ENCODE measurements at places on chromosomes 5 and 9.

GRCh38 chr5:117872798-117873368, 1115.5 kb downstream of the DTWD2 start:
- no peak for DNase-seq

GRCh38 chr5:168947212-168947868, 353.6 kb downstream of the SLIT3 start:
- peak; percentile 39 for DNase-seq

- DNase-seq: no peak
Measured at GRCh38 chr5:135339623-135340022, 59.4 kb downstream of the MACROH2A1 start.

DNA sequence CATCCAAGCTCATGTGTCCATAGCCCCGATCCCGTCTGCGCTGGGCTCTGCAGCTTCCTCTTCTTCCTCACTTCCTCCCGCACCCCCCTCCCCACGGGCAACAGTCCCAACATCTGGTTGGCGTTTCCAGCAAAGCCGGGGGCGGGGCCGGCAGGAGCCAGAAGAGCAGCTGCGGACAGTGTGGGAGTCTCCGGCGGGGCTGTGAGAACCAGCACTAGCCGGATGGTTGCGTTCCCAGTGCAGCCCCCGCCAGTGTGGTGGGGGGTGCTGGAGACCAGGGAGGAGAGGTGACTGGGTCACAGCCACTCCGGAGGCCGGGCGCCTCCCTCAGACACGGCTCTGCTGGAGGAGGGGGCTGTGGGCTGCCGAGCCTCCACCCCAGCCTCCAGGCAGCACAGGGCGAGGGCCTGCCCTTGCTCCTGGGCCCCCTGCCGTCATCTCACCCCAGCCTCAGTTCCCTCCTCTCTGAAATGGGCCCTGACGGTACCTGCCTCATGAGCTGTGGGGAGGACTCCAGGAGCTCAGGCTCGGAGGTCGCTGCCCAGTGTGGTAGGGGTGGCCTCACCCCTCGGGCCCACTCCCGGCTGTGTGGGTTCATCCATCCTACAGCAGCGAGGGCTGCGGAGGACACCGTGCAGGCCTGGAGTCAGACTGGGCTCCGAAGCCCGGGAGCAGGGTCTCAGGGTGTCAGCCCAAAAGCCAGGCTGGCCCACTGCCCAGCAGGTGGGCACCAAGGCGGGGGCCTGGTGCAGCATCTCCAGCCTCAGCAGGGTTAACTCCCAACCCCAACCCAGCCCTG, 41.5 kb upstream of the NOTCH1 start:
- no peak for DNase-seq

- no peak for DNase-seq
Measured at GRCh38 chr5:170497311-170498038, 6.3 kb upstream of the KCNIP1 start.

- DNase-seq: no peak
Measured at GRCh38 chr9:7996558-7996957, 197.0 kb upstream of the DMAC1 start.

- no peak for DNase-seq
Measured at GRCh38 chr5:128572051-128572929, 34.2 kb upstream of the FBN2 start.

DNA sequence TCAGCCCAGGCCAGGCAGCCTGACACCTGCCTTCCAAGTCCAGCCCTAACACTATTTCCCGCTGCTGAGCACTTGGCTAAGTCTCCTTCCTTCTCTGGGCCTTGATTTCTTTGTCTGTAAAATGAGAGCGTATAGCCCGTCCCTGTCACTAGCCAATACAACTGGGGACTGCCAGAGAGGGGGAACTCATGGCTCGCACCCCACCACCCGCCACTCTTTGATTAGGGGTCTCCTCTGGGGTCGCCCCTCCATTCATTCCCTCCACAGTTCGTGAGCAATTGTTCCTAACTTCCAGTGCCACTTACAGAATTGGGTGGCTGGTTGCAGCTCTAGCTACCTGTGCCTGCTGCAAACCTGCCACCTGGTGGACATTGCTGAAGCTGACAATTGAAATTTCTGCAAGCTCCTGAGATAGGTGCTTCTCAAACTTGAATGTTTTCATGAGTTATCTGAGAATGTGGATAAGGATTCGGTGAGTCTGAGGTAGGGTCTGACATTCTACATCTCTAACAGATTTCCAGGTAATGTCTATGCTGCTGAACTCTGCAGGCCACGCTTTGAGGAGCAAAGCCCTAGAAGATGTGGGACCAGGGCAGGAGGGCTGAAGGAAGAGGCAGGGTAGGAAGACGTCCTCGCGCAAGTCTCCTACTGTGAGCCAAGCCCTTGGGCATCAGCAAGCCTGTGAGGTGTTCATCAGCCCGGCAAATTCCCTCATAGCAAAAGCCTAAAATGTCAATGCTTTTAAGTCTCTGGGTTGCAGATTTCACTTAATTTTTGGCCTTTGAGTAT, 13.3 kb upstream of the RECK start:
- DNase-seq: peak; percentile 67

GRCh38 chr5:19986031-19986619, 1.9 kb downstream of the CDH18 start:
- DNase-seq: no peak

GRCh38 chr9:27665136-27665535, 91.9 kb upstream of the C9orf72 start:
- no peak for DNase-seq

DNA sequence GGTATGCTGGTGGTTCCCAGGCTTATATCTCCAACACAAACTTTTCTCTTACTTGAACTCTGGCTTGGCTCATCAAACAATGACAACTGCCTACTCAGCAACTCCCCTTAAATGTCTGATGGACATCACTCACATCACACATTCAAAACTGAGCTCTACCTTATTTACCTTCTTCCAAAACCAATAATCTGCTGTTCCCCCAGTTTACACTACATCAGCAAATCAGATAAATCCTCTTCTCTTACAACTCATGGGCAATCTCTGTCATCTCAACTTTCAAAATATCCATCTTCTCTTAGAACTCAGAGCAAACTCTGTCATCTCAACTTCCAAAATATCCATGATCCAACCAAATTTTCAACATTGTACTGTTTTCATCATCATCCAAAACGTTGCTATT, 2347.9 kb upstream of the ACO1 start:
- no peak for DNase-seq

DNA sequence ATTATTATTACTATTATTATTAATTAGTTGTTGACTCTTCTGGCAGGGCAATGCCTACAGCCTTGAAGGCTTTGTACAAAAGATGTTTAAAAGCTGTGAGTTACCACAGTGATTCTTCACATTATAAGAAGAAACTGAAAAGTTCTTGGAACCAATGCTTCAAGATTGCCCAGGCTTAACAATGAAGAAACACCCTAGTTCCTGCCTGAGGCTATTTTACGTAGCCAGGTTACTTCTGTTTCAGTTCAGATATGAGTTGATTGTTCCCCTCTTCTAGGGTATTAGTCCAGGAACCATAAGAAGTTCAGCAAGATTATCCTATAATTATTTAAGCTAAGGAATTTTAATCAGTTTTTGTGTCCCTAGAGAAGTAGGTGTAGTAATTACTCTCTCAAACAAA, 154.6 kb upstream of the CDH12 start:
- no peak for DNase-seq

GRCh38 chr9:8907868-8908267, 1108.3 kb upstream of the DMAC1 start:
- DNase-seq: no peak

GRCh38 chr5:60634051-60634450, 65.9 kb downstream of the DEPDC1B start:
- DNase-seq: no peak

- no peak for DNase-seq
Measured at GRCh38 chr5:141815796-141816180, 62.4 kb downstream of the PCDH1 start.

GRCh38 chr9:134123764-134124128, 12.1 kb upstream of the WDR5 start:
- DNase-seq: no peak

DNA sequence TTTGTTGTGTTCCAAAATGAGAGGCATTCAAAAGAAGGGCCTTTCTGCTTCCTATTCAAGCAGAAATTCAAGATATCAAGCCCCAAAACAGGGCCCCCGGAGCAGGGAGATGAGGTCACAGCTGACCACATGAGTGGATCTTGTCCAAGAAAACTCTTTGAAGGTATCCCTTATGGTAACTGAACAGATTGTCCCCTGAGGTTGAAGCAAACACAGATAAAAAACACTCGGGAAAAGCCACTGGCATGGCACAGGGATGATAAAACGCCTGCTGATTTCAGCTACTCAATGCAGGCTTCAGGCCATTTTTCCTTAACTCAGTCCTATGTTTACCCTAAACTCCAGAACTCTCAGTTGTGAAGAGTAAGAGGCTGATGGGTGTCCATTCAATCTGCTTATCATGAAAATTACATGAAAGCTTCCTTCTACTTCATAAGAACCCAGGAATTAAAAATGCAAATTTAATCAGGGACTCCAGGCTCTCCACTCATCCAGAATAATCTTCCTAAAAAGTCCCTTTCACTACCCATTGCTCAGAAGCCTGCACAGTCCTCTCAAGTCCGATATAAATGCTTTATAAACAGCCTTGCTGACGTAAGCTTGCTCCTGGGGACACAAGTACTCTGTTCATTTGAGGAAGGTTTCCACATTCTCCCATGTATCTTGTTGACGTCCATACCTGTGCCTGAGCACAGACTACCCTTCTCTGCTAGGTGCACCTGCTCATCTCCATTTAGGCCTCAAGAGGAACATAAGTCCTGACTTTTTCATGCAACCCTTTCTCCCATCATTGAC, 35.9 kb upstream of the SLC1A3 start:
- no peak for DNase-seq

- DNase-seq: no peak
Measured at GRCh38 chr9:99822806-99823591, 1.3 kb downstream of the NR4A3 start.

All from activated CD4-positive, alpha-beta T cell treated with anti-CD3 and anti-CD28 coated beads, Interleukin-2, amount 50 U/mL, for 16 hours (primary cell).